Stimulated activated effector memory CD8-positive, alpha-beta T cell treated with anti-CD3 and anti-CD28 coated beads, Interleukin-12 subunit alpha, Interleukin-12 subunit beta, amount 100 ng/mL, for 72 hours (primary cell): ENCODE measurements at places on chromosomes 2 and 18.

GRCh38 chr2:59149271-59149670 lies 908.1 kb upstream of the FANCL start:
- DNase-seq = no peak

DNA sequence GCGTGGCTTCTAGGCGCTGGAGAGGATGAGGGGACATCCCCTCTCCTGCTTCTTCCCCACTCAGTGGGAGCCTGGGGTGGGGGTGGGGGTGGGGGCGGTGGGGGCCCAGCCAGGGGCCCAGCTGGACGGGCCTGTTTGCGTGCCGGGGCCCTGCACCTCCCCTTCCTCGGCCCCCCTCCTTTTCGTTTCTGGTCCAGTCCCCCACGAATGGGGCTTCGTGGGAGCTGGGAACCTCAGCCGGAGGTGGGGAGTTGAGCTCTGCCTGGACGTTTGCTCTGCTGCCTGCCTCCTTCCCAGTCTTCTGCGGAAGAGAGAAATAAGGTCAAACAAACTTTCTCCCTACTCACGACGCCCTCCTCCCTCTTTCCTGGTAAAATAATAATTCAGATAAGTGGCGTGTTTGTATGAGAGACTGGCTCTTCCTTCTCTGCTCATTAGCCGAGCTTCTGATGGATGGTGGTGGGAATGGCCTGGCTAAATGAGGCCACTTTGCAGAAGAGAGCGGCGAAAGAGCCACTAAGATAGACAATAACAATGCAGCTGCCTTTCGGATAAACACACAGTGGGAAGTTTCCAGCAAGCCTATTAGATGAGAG lies 782 bp downstream of the MTA3 start:
- no peak for DNase-seq

DNA sequence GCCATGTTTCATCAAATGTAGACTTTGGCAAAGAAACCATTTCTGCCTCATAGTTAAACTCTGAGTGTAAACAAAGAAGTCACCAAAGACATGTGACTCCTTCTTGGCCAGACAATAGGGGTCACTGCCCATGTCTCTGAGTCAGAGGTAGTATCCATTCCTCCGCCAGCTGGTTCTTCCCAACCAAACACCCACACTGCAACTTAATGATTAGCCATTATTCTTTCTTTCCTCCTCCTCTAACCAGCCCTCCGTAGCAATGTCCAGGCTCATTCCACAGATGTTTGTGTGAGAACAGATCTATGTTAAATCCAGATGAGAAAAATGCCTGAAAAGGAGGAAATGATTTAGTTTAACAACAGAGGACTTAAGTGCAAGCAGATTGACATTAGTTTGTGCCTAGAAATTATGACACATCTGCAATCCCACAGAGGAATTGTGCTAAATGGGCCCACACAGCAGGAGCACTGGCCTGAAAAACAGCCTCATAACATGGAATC lies 127.9 kb upstream of the SH3BP4 start:
- DNase-seq = no peak

- DNase-seq = no peak
These were observed 114.3 kb downstream of the C1D start for GRCh38 chr2:67948506-67948905.

DNA sequence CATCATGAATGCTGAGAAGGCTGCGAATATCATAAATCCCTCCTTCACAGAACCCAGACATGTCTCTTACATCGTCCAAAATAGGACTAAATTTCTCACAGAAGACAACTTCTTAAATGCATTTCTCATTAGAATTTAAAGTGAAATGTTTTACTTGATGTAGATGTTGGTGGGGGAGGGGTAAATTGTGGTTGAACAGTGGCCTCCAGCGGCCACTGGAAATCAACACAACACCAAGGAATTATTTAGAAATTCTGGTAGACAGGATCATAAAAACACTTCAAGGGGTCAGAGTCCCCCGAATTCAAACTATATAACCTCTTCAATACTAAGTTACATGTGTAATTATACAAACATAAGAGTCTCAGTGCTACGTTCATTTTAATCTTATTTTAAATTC lies 135.9 kb downstream of the ABCA12 start:
- no peak for DNase-seq

DNA sequence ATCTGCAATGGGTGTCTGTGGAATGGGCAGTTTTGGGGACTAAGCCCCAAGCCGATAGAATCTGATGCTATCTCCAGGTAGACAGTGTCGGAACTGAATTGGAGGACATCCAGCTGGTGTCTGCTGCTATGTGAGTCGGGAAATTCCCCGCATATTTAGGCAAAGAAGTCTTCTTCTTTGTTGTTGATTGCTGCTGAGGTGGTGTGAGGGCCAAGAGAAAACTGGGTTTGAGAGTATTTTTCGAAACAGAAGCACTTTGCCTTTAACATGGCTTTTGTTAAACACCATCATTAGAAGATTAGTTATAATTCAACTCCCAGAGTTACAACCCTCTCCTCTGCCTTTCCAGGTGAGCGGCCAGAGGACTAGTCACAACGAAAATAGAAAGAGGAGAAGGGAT lies 49.4 kb upstream of the ACTR3 start:
- DNase-seq = no peak

DNA sequence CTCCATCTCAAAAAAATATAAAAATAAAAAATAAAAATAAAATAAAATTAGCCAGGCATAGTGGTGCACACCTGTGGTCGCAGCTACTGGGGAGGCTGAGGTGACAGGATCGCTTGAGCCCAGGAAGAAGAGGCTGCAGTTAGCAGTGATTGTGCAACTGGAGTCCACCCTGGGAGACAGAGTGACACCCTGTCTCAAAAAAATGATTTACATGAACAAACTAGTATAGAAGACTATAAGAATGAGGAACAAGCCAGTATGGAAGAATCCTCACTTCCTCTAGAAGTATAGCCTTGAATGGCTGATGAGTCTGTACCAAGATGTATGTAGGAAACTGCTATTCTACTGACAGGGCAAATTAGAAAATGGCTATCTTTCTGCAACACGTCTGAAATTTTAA lies 10.9 kb downstream of the YES1 start:
- no peak for DNase-seq

DNA sequence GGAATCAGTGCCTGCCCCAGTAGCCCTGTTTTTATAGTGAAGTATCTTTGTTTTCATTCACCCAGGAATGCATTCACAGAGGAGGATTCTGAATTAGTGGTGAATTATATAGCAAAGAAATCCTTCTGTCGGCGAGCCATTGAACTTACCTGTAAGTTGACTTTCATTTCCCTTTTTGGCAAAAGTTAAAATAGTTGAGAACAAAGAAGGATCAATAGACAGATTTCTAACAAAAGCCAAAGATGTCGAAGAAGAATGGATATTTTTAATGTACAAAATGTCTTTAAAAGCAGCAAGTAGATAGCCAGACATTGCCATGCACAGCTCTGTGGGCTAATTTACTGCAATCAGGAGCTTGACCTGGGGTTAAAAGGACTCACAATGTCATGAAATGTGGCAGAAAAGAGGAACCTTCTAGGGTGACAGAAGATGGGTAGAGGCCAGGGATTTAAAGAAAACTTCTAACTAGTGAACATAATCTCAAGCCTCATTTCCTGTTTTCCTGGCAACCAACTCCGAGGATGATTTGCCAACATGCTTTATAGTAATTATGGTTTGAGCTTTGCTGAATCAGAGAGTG lies 53.8 kb upstream of the TMEM87B start:
- no peak for DNase-seq

- no peak for DNase-seq
These were observed 2.0 kb downstream of the SDC1 start for GRCh38 chr2:20222769-20223406.
